ENCODE measurements at places on chromosomes 6 and 20.

- DNase-seq: no peak
Measured at GRCh38 chr6:104580452-104580851, 279.3 kb downstream of the HACE1 start.

- DNase-seq: no peak
Measured at GRCh38 chr20:5996765-5997164, 46.3 kb downstream of the MCM8 start.

DNA sequence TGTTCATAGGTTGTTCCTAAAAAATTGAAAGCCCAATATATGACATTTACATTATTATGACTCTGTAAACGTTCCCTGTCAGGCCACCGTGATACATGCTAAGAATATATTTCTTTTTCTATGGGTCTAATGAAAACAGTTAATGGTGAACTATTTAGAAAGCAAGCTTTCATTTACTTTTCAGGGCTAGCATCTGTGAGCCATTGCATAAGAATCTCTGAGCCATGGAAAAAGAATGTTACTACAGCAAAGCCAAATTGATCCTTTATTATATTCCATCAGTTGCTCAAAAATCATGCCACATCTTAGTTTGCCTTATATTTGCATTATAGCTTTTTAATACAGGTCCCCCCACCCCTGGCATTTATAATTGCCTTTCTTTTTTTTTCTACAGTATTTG lies 275.5 kb downstream of the ZFAND3 start:
- DNase-seq: no peak

DNA sequence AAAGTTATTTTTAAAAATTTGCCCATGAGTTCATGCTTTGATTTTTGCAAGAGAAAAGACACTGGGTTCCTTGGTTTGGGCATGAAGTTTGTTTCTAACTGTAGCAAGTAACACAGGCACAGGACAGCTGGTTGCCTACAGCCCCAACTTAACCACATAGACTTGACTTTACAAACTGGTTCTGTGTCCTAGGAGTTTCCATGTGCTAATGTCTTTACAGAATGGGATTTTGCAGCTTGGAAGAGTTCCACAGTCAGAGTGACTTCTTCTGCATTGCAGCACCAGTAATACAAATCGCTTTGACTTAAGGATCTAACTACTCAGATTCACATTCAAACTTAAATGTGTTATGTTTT lies 44.3 kb downstream of the OR2B2 start:
- peak; percentile 15 for DNase-seq

DNA sequence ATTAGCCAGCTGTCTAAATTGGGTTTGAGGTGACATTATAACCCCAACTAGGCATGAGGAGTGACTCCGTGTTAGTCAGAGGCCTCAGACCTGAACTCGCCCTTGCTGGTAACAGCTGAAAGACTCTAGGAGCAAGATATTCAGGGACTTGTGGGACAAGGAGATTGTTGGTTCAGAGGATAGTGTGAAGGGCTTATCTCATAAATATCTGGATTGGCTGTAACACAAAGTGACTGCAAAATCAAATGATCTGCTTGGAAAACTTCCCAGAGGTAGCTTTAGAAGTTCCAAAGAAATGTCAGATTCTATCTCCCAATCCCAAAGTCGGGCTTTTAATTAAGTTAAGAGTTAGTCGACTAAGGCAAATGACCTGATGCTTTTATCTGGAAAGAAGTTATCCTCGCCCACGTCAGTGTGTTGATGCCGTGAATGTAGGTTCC lies 72.4 kb downstream of the TULP4 start:
- DNase-seq: no peak

DNA sequence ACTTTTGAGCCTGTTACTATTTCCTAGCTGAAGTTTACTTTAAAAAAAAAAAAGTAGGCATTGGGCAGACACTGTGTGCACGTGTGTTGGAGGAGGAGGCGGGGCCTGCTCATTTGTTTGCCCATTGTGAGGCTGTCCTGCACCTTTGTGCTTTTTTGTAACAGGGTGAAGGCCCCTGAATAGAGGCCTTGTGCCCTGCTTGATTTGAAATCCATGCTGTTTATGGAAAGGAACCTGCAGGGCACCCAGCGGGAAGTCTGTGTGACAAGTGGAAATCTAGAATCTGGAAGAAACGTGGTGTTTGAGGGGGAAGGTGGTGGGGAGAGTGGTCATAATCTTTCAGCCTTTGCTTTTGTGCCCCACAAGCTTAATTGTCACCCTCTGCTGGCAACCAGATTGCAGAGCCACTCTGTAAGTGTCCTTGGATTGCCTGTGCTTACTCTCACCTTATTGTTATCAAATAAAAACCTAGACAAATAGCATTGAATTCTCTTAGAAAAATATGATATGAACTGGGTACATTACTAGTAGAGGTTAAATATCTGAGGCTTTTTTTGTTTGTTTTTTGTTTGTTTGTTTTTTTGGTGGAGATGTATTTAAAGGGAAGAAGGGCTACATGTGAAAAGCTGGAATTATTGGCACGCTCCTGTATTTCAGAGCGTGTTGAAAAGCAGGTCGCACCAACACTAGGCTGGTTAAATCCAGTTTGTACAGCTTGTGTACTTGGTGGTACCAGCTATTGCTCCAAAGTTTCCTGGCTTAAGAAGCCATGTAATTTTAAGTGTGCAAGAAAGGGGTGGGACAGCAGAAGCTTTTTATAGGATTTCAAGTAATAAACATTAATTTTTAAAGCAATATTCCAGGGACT lies 156.3 kb downstream of the ARID1B start:
- peak; percentile 82 for DNase-seq

DNA sequence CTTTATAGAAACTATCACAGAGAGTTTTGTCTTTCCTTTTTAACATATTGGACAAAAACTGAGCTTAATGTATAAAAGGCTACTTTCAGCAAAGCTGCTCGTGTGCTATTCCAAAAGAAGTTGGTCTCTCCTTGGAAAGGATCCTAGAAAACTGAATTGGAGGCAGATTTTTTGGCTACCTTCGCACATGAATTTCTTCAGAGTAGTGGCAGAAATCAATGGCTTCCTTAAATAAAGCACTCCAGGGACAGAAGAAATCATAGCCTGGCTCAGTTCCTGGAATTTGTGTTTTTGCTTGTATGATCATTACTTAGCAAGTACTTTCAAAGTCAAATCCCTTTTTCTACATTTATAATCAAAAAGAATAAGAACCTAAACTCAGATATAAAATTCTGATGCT lies 780.3 kb downstream of the PHF3 start:
- no peak for DNase-seq

DNA sequence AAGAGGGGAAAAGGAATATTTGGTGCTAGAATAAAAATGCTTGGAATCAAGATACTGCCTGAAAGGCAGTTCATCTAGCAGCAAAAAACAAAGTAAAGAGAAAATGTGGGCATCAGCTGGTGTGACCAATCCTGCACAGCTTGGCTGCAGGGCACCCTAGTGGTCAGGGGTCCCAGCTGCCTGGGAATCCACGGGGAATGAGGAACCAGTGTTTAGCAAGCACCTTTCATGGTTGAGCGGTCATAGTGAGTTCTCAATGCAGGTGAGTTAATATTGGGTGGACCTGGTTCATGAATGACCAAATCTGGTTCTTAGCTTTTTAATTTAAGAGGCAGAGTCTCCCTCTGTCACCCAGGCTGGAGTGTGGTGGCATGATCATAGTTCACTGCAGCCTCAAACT lies 53.3 kb downstream of the CAP2 start:
- DNase-seq: no peak

- no peak for DNase-seq
Measured at GRCh38 chr6:43405354-43405753, 22.0 kb upstream of the ABCC10 start.

DNA sequence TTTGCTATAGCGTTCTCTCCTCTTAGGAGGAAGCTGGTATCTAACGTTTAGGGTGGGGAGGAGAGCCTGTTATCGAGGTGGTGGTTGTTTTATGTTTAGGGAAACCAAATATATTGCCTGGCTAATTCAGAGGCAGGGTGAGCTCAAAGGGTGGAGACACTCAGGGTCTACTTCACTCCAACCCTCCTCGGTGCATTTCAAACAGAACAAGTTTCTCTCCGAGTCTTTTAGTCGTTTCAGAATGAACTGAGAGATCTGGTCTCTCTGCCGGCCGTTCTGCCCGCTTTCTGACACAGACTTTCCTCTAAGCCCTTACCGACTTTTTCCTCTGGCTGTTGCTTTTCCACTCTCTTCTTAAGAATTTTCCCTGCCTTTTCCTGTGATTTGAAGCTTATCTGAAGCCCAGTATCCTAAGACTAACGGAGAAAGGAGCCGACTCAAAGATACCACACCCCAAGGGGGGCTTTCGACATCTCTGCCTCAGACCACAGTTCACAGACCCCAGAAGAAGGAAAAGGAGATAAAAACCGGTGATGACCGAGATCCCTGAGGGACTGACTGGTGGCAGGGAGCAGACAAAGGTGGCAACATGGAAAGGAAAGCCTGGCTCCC lies 865 bp downstream of the STK38 start:
- no peak for DNase-seq

- DNase-seq: no peak
Measured at GRCh38 chr6:136038531-136038930, 187.0 kb downstream of the PDE7B start.

GRCh38 chr20:24577271-24577909 lies 108.0 kb downstream of the SYNDIG1 start:
- no peak for DNase-seq

- DNase-seq: peak; percentile 7
Measured at GRCh38 chr6:148144917-148145521, 197.6 kb upstream of the SASH1 start.

DNA sequence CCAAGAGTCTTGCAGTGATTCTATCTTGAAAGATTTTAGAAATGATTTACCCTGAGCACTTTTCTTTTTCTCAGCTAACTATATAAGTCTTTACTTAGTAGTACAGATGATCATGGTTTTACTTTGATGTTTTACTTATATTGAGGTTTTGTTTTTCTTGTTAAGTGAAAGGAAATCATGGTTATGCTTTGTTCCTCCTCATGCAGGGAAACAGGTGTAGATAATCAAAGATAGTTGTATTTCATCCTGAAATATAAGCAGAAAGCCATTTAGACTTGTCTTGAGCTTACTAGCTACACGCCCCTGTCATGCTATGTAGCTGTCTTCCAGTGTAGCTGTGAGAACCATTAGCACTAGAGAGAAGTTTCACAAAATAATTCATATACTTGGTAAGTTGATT lies 113.9 kb downstream of the HIVEP1 start:
- no peak for DNase-seq

GRCh38 chr6:8242885-8243284 lies 140.5 kb upstream of the EEF1E1 start:
- no peak for DNase-seq

GRCh38 chr20:48647858-48648257 lies 179.9 kb downstream of the PREX1 start:
- DNase-seq: no peak

- no peak for DNase-seq
Measured at GRCh38 chr6:135475292-135475886, 22.2 kb downstream of the AHI1 start.

DNA sequence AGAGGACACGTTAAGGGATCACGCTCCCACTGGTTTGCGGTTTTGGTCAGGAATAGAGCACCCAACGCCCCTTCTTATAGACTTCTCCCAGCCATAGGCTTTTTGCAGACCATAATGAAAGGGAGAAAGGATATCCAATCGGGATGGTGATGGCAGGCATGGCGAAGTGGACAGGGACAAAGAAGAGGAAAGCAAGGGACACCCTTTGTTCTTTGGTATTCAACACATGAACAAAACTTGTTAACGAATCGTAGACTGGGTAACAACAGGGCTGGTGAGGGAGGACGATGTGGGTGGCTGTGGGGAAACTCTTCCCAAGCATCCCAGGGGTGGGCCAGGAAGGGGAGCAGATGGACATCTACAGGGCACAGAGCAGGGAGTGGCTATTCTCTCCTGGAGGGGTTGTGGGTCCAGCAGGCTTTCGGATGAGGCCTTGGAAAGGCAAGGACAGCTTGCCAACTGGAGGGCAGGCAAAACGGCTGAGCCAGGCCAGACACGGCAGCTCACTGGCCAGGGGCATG lies 1.4 kb upstream of the HSP90AB1 start:
- DNase-seq: no peak

GRCh38 chr20:46434597-46434996 lies 28.2 kb upstream of the ELMO2 start:
- DNase-seq: no peak

DNA sequence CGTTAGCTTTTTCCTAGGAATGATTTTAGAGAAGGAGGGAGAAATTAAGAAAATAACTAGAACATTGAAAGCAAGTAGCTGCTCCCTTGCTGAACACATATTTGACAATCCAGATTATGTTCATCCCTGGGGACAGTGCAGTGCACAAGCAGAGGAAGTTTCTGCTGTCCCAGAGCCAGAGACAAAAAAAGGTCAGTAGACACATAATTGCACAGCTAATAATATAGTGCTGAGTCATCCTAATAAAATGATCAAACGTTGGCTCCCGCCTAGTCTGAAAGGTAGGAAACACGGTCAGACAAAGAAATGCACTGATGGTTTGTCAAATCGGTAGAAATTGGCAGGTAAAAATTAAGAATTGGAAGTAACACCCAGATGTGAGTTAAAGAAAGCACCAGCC lies 21.7 kb upstream of the SSTR4 start:
- DNase-seq: no peak

DNA sequence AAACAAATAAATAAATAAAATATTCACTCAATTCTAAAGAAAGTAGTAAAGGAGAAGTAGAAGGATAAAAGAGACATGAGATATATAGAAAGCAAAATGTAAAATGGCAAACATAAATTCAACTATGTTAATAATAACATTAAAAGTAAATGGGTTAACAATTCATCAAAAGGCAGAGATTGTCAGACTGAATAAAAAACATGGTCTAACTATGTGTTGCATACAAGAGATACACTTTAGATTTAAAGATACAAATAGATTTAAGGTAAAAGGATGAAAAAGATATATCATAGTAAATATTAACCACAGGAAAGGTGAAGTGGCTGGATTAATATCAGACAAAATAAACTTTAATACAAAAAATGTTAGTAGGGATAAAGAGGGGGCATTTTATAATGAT lies 35.8 kb upstream of the PDE10A start:
- DNase-seq: no peak

GRCh38 chr20:20946122-20946759 lies 159.9 kb downstream of the LINC00237 start:
- DNase-seq: no peak

Data from NCI-H345 (cell line).